Hepatocyte (in vitro differentiated cells): ENCODE measurements at places on chromosomes 3 and 15. TPM values are rescaled to one million over a fixed set of nuclear protein-coding genes. Genes with fewer than 3 reads are reported as not detected.
A peak's percentile ranks its signal among the peaks of the same experiment; 100 is the strongest.

The MUC4 gene
- total RNA-seq: 0.32 and 1.7 TPM in 2 replicates

The MYL3 gene
- total RNA-seq: 5.8 and 9.5 TPM in 2 replicates

- no peaks in the 10 kb centered on the region for H3K27me3 ChIP-seq
- no peak overlapping the region for H3K4me3 ChIP-seq
- H3K36me3 ChIP-seq: no peaks in the 10 kb centered on the region
- no peak for DNase-seq
- H3K27ac ChIP-seq: peak overlapping the region; percentile 47
- H3K4me1 ChIP-seq: peaks cover 58% of the 10 kb centered on the region
These were observed 8.8 kb downstream of the FILIP1L start for GRCh38 chr3:100105501-100105900.

The DLEC1 gene
- total RNA-seq: 0.23 and 0.68 TPM in 2 replicates

DNA sequence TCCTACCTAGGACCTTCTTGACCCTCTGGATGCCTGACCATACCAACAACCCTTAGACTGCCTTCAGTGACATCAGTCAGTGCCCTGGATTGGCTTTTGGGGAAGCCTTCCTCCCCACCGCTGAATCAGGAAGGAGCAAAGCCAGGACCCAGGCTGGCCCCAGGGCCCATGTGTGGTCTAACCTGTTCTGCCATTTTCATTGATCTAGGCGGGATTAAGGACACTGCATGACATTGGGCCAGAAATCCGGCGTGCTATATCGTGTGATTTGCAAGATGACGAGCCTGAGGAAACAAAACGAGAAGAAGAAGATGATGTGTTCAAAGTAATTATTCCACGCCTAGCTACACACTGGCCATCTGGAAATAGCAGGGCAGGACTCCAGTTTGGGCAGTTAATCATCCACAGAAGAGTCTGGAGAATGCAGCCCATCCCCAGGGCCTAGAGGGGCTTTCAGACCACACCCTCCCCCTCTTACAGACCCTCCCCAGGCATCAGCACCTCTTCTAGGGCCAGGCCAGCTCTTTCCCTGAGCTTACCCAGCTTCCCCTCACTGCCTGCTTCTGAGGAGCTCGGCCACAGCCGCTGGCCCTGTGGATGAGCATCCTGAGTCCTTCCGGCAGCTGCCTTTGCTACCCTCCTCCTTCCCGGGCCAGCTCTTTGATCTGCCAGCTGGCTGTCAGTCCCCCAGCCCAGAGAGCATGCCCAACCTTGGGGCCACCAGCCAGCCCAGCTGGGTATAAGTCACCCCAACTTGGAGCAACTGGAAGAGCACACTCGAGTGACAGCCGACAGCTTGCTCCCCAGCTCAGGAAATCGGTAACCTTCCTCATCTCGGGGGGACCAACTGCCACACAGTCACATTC is 45.9 kb downstream of the CHDH start:
- DNase-seq: no peak
- H3K27ac ChIP-seq: no peak overlapping the region
- no peaks in the 10 kb centered on the region for H3K36me3 ChIP-seq
- H3K4me3 ChIP-seq: no peak overlapping the region
- H3K27me3 ChIP-seq: no peaks in the 10 kb centered on the region
- H3K4me1 ChIP-seq: peaks cover 9% of the 10 kb centered on the region

DNA sequence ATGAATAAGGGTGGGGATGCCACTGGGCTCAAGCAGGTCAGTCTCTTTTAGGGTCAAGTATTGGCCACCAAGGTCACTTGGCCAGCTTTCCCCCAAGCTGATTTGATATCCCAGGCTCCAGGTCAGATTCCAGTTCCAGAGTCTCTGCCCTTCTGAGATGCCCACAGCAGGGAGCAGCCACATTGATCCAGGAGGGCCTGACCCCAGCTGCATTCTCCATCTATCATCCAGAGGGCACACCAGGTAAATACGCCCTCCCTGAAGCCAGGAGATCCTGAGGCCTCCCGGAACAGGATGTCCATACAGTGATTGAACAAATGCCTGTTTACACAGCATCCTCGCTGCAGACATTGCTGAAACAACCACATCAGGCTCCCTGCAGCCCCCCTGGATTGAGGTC is 264.6 kb upstream of the TLE3 start:
- DNase-seq: no peak
- no peaks in the 10 kb centered on the region for H3K27me3 ChIP-seq
- no peaks in the 10 kb centered on the region for H3K4me1 ChIP-seq
- no peak overlapping the region for H3K4me3 ChIP-seq
- H3K36me3 ChIP-seq: no peaks in the 10 kb centered on the region
- no peak overlapping the region for H3K27ac ChIP-seq

The SLCO2A1 gene
- 2.2 and 2.3 TPM in 2 replicates for total RNA-seq

- no peaks in the 10 kb centered on the region for H3K4me1 ChIP-seq
- H3K27me3 ChIP-seq: no peaks in the 10 kb centered on the region
- H3K27ac ChIP-seq: no peak overlapping the region
These were observed 68.2 kb upstream of the THRB start for GRCh38 chr3:24562895-24563294.

The SLC22A13 gene
- 0.77 TPM in 1 of 2 replicates, not detected in the other for total RNA-seq

GRCh38 chr3:125594581-125595011 is 701 bp downstream of the OSBPL11 start:
- H3K27me3 ChIP-seq: no peaks in the 10 kb centered on the region
- peaks cover 17% of the 10 kb centered on the region for H3K4me1 ChIP-seq
- H3K4me3 ChIP-seq: peak overlapping the region; percentile 85

DNA sequence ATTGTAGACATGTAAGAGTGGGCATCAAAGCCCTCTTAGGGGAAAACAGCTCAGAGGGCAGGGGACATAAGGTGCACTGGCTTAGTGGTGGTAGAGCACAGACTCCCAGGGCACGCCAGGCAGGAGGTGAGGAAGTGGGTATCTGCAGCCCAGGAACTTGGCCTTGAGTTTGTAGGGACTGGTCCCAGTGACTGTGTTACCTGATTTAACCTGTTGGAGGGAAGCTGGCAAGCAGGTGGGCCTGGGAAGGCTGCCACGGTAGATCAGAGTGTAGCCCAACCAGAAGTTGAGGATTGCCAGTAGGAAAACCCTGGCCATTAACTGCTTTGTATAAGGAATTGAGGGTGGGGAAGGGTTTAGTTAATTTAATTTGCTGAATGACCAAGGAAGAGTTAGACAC is 417.5 kb upstream of the C2CD4B start:
- H3K27me3 ChIP-seq: no peaks in the 10 kb centered on the region
- no peak overlapping the region for H3K4me3 ChIP-seq
- no peaks in the 10 kb centered on the region for H3K36me3 ChIP-seq
- H3K4me1 ChIP-seq: peaks cover 13% of the 10 kb centered on the region

The RLBP1 gene
- total RNA-seq: not detected in 2 replicates

GRCh38 chr3:43699864-43700263 is 9.1 kb downstream of the ABHD5 start:
- no peaks in the 10 kb centered on the region for H3K27me3 ChIP-seq
- no peaks in the 10 kb centered on the region for H3K36me3 ChIP-seq
- no peak for DNase-seq
- no peak overlapping the region for H3K27ac ChIP-seq

- peak overlapping the region; percentile 81 for H3K27ac ChIP-seq
- no peaks in the 10 kb centered on the region for H3K27me3 ChIP-seq
- DNase-seq: peak; percentile 81
These were observed 21.0 kb downstream of the RARB start for GRCh38 chr3:25448750-25449692.

GRCh38 chr15:48459571-48460442 is 128.6 kb downstream of the DUT start:
- no peaks in the 10 kb centered on the region for H3K27me3 ChIP-seq
- H3K27ac ChIP-seq: no peak overlapping the region
- no peaks in the 10 kb centered on the region for H3K4me1 ChIP-seq
- no peak for DNase-seq
- no peak overlapping the region for H3K4me3 ChIP-seq

The DPPA2 gene
- total RNA-seq: not detected in 2 replicates

DNA sequence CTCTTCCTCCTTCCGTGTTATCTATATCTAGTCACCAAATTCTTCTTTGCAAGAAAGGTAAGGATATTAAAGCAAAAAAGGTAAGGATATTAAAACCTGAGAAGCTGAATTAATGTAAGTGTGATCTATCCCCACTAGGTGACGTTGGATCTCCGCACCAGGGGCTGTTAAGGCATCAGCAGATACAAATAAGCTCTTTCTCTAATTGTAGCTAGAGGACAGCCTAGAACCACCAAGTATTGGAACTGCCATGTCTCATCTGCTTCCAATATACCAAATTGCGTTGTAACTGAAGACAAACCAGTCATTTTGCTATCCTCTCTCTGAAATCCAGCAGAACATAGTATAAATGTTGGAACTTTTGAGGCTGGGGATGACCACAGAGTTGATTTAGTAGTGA is 471.2 kb upstream of the TGFBR2 start:
- H3K27ac ChIP-seq: no peak overlapping the region
- no peak overlapping the region for H3K4me3 ChIP-seq
- H3K4me1 ChIP-seq: no peaks in the 10 kb centered on the region
- DNase-seq: no peak

DNA sequence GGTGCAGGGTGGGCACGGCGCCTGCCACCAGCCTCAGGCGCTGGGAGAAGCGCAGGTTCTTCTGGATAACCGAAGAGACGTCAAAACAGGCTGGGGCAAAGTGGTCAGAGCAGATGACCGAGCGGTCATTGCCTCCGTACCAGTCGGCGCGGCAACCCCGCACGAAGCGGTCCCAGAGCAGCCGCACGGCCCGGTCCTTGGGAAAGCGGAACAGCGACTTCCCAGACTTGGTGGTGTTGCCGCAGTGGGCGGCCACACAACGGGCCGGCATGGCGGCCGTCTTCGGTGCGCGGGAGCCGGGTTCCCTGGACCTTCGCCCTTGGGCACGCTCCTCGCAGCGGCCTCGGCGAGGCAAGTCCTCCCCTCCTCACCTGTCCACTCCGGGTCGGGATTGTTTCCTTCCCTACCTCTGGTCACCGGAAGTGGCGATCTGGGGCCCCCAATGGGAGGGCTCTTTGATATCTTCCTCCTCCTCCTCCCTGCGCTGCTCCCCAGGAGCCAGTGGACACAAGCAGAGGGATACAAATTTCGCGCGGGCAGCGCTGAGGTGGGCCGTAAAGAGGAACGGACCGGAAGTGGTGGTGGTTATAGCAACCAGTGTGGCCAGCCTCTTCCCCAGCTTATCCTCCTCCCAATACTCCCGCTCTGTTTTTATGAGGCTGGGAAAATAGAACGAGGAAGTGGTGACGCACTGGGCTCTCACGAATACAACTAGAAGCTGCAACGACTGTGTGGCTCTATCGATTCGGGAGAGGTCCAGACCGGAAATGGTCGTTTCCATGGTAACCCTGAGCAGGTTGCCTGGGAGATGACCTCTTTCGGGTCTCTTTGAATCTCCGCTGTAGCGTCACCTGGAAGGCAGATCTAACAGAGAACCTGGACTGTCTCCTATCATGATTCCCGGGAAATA is at the start of the genes LRRC49 and THAP10:
Gene LRRC49, plus strand, starts transcription at position 825 of the 910 bp plus-strand sequence. Its CDS starts 69 bp downstream, at position 894.
Gene THAP10, minus strand, starts transcription at position 432 of the 910 bp plus-strand sequence. Its CDS starts 161 bp downstream, at position 271.
- no peaks in the 10 kb centered on the region for H3K27me3 ChIP-seq
- peak within 1 kb of the TSS; percentile 58 for H3K4me3 ChIP-seq
- no peaks in the 10 kb centered on the region for H3K4me1 ChIP-seq
- peak within 1 kb of the TSS; percentile 61 for H3K27ac ChIP-seq

GRCh38 chr3:62724503-62724902 is 150.7 kb downstream of the CADPS start:
- H3K36me3 ChIP-seq: no peaks in the 10 kb centered on the region
- H3K4me3 ChIP-seq: no peak overlapping the region
- H3K27me3 ChIP-seq: peaks cover 27% of the 10 kb centered on the region
- DNase-seq: no peak
- H3K4me1 ChIP-seq: no peaks in the 10 kb centered on the region

The CYP19A1 gene
- total RNA-seq: 35.4 and 38.1 TPM in 2 replicates

DNA sequence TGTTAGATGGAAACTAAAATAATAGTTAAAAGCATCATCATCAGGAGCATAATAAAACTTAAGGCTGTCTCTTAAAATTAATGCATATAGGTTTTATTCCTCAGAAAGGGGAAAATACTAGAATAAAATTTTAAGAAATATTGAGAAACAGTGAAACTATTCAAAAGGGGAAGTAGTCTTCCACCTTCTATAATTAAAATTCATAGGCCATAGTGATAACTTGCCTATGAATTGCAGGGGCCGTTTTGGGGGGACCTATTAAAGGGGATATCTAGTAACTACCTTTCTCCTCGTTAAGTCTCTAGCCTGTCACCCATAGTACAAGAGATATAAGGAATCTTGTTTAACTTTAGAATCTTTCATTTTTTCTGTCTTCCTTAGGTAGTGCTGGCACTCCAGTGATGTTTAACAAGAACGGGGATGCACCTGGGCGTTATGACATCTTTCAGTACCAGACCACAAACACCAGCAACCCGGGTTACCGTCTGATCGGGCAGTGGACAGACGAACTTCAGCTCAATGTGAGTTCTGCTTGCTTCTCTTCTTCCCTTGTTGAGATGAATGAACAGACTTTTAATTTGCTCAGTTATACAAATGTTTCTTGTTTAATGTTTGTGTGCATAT is 600.4 kb downstream of the GRM7 start:
- H3K27ac ChIP-seq: no peak overlapping the region
- no peak overlapping the region for H3K4me3 ChIP-seq
- no peaks in the 10 kb centered on the region for H3K36me3 ChIP-seq
- DNase-seq: no peak
- no peaks in the 10 kb centered on the region for H3K4me1 ChIP-seq
- H3K27me3 ChIP-seq: no peaks in the 10 kb centered on the region

DNA sequence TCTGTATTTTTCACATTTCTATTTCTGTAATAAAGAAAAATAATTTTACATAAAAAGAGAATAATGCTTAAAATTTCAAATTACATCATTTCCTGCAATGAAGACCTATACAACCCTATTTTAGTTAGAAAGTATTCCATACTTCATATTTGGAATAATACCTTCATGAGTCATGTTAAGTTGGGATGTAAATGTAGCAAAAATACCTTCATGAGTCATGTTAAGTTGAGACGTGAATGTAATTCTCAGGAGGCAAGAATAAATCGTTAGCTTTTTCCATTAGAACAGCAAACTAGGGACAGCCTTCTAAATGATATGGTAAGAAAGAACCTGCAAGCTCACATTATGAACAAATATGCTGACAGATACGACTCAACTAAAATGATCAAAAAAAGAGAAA is 91.9 kb downstream of the NAALADL2 start:
- H3K4me1 ChIP-seq: no peaks in the 10 kb centered on the region
- no peaks in the 10 kb centered on the region for H3K36me3 ChIP-seq
- H3K4me3 ChIP-seq: no peak overlapping the region
- H3K27ac ChIP-seq: no peak overlapping the region
- H3K27me3 ChIP-seq: no peaks in the 10 kb centered on the region

- DNase-seq: peak; percentile 11
- peak overlapping the region; percentile 81 for H3K27ac ChIP-seq
- H3K27me3 ChIP-seq: no peaks in the 10 kb centered on the region
- no peaks in the 10 kb centered on the region for H3K36me3 ChIP-seq
- H3K4me1 ChIP-seq: no peaks in the 10 kb centered on the region
These were observed 366.3 kb downstream of the TIGIT start for GRCh38 chr3:114660124-114660523.

- H3K4me3 ChIP-seq: no peak overlapping the region
- H3K4me1 ChIP-seq: no peaks in the 10 kb centered on the region
- DNase-seq: no peak
- no peak overlapping the region for H3K27ac ChIP-seq
- no peaks in the 10 kb centered on the region for H3K27me3 ChIP-seq
These were observed 123.3 kb upstream of the NANOGP8 start for GRCh38 chr15:35208353-35208752.

GRCh38 chr3:43540624-43541023 is 81.2 kb downstream of the ANO10 start:
- no peak overlapping the region for H3K4me3 ChIP-seq
- no peak for DNase-seq
- H3K27me3 ChIP-seq: no peaks in the 10 kb centered on the region
- no peaks in the 10 kb centered on the region for H3K36me3 ChIP-seq
- H3K27ac ChIP-seq: no peak overlapping the region
- no peaks in the 10 kb centered on the region for H3K4me1 ChIP-seq

The WDR93 gene
- total RNA-seq: 0.13 TPM in 1 of 2 replicates, not detected in the other
